ENCODE measurements at places on chromosomes 4 and X.

GRCh38 chr4:56958111-56958517 lies 19.3 kb downstream of the NOA1 start:
- H3K4me1 ChIP-seq = peaks cover 3% of the 10 kb centered on the region
- H3K27ac ChIP-seq = no peak overlapping the region
- no peaks in the 10 kb centered on the region for H3K27me3 ChIP-seq
- DNase-seq = peak; percentile 64
- no peak overlapping the region for H3K4me3 ChIP-seq

- H3K4me1 ChIP-seq = peaks cover 21% of the 10 kb centered on the region
- no peak for DNase-seq
- H3K4me3 ChIP-seq = no peak overlapping the region
- H3K27me3 ChIP-seq = no peaks in the 10 kb centered on the region
- H3K27ac ChIP-seq = no peak overlapping the region
Observed at GRCh38 chrX:95056901-95057300, 1382.9 kb downstream of the FAM133A start.

DNA sequence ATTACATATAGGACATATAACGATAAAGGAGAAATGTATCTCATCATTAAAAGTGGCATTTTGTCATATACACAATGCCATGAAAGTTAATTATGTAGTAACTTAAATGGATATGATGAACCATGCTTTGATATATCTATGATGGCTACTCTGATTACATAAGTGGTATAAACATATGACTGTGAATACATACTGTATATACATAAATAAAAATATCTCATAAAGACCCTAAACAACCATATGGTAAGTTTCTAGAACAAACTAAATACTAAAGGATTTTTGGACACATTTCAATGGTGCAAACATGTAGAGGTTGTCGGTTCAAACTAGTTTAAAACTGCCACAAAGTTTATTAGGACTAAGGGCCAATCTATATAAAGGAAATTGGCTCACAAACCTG lies 849.6 kb upstream of the INTU start:
- H3K4me3 ChIP-seq = no peak overlapping the region
- no peaks in the 10 kb centered on the region for H3K27me3 ChIP-seq
- no peak overlapping the region for H3K27ac ChIP-seq
- H3K4me1 ChIP-seq = peaks cover 5% of the 10 kb centered on the region

DNA sequence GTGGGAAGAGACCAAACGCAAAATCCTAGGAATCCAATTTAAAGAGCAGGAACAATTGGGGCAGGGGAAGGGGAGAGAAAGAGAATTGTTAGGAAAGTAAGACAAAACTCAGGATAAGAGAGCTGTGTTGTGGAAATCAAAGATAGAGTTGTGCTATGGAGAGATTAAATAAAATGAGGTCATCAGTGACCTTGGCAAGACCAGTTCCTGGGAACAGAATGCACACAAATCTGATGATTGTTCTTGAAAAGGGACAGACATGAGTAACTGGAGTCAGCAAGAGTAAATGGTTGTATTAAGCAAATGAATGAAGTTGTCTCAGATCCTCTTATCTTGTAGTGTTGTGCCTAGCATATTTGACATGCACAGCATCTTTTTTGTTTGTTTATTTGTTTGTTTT lies 267.4 kb downstream of the IL1RAPL1 start:
- DNase-seq = no peak
- H3K4me1 ChIP-seq = no peaks in the 10 kb centered on the region
- H3K27me3 ChIP-seq = no peaks in the 10 kb centered on the region
- H3K27ac ChIP-seq = no peak overlapping the region

- H3K27me3 ChIP-seq = peaks cover 6% of the 10 kb centered on the region
- no peak overlapping the region for H3K27ac ChIP-seq
- DNase-seq = no peak
- no peaks in the 10 kb centered on the region for H3K36me3 ChIP-seq
- H3K4me1 ChIP-seq = peaks cover 4% of the 10 kb centered on the region
Observed at GRCh38 chrX:22533898-22534297, 261.2 kb downstream of the CBLL2 start.

GRCh38 chr4:186651624-186652023 lies 72.0 kb downstream of the FAT1 start:
- peak overlapping the region; percentile 13 for H3K27ac ChIP-seq
- DNase-seq = no peak
- H3K4me1 ChIP-seq = peaks cover 45% of the 10 kb centered on the region

- H3K4me1 ChIP-seq = peaks cover 3% of the 10 kb centered on the region
- no peak overlapping the region for H3K4me3 ChIP-seq
- H3K27me3 ChIP-seq = no peaks in the 10 kb centered on the region
- no peak for DNase-seq
Observed at GRCh38 chr4:1933700-1934099, 62.5 kb downstream of the NSD2 start.

GRCh38 chr4:10061650-10062415 lies 40.5 kb upstream of the SLC2A9 start:
- H3K4me3 ChIP-seq = no peak overlapping the region
- peak; percentile 8 for DNase-seq
- H3K36me3 ChIP-seq = peaks cover 18% of the 10 kb centered on the region
- H3K27ac ChIP-seq = no peak overlapping the region

DNA sequence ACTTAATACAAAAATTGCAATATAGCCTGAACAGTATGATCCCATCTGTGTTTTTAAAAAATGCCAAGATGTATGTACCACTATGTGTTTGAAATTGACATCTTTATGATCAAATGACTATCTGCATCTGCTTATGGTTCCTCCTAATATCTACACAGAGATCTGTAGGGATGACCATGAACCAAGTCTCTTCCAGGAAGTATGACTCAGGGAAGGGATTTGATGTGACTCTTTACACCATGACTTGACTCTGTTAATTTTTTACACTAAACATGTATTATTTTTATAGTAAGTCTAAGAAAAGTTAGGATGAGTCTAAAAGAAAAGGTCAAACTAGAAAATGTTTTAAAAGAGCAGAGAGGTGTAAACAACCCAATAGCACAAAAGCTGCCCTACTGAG lies 164.0 kb downstream of the SH3KBP1 start:
- no peaks in the 10 kb centered on the region for H3K27me3 ChIP-seq
- no peak for DNase-seq
- no peak overlapping the region for H3K4me3 ChIP-seq

DNA sequence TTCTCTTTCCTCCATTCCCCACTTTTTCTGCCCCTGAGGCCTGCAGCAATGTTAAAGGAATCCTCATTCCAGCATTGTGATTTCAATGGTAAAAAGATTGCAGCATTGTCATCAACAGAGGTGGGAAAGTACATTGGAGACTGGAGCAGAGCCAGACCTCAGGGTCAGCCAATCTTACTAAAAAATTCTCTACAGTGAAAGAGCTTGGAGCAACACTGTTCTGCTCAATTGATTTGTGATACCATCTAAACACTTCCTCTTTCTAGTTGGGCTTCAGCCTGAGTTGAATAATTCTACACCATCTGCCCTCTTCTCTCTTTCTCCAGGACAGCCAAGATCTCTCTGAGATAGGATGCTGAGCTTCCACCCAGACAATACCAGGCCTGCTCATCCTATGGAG lies 176.5 kb downstream of the AR start:
- no peak overlapping the region for H3K4me3 ChIP-seq
- no peak overlapping the region for H3K27ac ChIP-seq
- peaks cover 19% of the 10 kb centered on the region for H3K36me3 ChIP-seq
- H3K4me1 ChIP-seq = no peaks in the 10 kb centered on the region
- no peak for DNase-seq
- H3K27me3 ChIP-seq = no peaks in the 10 kb centered on the region

GRCh38 chr4:27003642-27004113 lies 143.0 kb downstream of the STIM2 start:
- H3K27me3 ChIP-seq = no peaks in the 10 kb centered on the region
- no peaks in the 10 kb centered on the region for H3K36me3 ChIP-seq
- H3K4me3 ChIP-seq = no peak overlapping the region
- no peak overlapping the region for H3K27ac ChIP-seq
- H3K4me1 ChIP-seq = peaks cover 33% of the 10 kb centered on the region
- no peak for DNase-seq

DNA sequence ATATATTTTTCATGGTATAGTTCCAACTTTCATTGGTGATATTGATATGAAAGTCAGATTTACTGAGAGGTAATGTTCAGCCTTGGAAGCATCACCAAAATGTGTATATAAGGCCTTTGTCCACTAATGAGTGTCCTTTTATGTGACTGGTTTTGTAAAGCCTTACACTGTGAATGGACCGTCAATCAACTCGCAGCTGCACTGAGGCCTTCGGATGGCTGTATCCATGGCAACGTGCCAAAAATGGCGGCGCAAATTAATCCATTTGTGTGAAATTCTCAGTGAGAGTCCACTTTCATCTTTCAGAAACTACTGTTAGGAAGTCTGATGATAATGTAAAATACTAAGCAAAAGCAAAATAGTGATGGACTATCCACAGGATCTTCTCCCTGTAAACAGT lies 131.7 kb downstream of the SPCS3 start:
- no peaks in the 10 kb centered on the region for H3K4me1 ChIP-seq
- H3K36me3 ChIP-seq = no peaks in the 10 kb centered on the region
- H3K27me3 ChIP-seq = peaks cover 10% of the 10 kb centered on the region
- no peak overlapping the region for H3K4me3 ChIP-seq
- no peak for DNase-seq

GRCh38 chrX:147738265-147738664 lies 173.5 kb upstream of the FMR1 start:
- no peak overlapping the region for H3K27ac ChIP-seq
- H3K36me3 ChIP-seq = no peaks in the 10 kb centered on the region
- DNase-seq = no peak
- no peaks in the 10 kb centered on the region for H3K27me3 ChIP-seq

DNA sequence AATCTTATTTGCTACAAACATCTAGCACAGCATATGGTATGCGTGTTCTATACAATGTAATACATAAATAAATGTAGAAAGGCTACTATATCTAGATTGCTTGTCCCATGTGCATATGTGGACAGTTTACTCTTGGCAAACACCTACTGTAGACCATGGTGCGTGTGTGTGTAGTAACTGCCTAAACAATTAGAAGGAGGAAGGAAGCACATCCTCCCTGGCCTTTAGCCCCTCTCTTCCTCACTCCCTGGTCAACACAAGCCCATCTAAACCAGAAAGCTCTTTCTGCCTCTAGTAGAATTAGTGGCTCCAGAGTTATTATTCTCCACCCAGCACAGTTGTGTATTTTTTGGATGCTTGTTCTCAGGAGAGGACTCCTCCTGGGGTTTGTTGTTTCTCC lies 73.9 kb downstream of the KDR start:
- H3K27ac ChIP-seq = no peak overlapping the region
- no peaks in the 10 kb centered on the region for H3K4me1 ChIP-seq
- peaks cover 45% of the 10 kb centered on the region for H3K27me3 ChIP-seq
- H3K4me3 ChIP-seq = no peak overlapping the region

- H3K4me3 ChIP-seq = no peak overlapping the region
- no peaks in the 10 kb centered on the region for H3K36me3 ChIP-seq
- no peak for DNase-seq
- H3K27me3 ChIP-seq = no peaks in the 10 kb centered on the region
- H3K27ac ChIP-seq = no peak overlapping the region
- H3K4me1 ChIP-seq = no peaks in the 10 kb centered on the region
Observed at GRCh38 chrX:79110731-79111130, 33.8 kb upstream of the GPR174 start.

DNA sequence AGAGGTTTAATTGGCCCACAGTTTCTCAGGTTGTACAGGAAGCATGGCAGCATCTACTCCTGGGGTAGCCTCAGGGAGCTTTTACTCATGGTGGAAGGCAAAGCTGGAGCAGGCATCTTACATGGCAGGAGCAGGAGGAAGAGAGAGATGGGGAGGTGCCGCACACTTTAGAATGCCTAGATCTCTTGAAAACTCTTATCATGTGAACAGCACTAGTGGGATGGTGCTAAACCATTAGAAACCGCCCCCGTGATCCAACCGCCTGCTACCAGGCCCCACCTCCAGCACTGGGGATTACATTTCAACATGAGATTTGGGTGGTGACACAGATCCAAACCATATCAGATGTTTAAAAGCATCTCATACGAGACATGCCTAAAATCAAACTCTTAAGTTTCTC lies 41.6 kb upstream of the SCOC start:
- H3K36me3 ChIP-seq = no peaks in the 10 kb centered on the region
- no peak for DNase-seq

DNA sequence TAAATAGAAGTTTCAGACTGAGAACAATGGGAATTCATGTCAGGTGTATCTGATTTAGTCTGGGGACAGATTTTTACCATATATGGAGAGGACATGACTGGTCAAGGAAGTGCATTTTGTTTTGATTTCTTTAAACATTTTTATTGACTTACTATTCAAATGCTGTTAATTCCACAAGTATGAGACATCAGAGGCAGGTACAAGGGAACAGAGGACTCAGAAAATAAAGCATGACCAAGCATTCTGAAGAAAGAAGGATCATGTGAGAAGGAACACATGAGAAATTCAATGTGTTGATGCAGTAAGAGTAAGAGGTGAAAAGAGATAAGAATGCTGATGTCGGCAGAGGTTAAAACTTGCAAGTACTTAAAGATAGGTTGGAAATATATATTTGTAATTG lies 1452.6 kb downstream of the PCDH7 start:
- H3K27ac ChIP-seq = no peak overlapping the region
- DNase-seq = no peak
- no peak overlapping the region for H3K4me3 ChIP-seq
- H3K4me1 ChIP-seq = peaks cover 4% of the 10 kb centered on the region

DNA sequence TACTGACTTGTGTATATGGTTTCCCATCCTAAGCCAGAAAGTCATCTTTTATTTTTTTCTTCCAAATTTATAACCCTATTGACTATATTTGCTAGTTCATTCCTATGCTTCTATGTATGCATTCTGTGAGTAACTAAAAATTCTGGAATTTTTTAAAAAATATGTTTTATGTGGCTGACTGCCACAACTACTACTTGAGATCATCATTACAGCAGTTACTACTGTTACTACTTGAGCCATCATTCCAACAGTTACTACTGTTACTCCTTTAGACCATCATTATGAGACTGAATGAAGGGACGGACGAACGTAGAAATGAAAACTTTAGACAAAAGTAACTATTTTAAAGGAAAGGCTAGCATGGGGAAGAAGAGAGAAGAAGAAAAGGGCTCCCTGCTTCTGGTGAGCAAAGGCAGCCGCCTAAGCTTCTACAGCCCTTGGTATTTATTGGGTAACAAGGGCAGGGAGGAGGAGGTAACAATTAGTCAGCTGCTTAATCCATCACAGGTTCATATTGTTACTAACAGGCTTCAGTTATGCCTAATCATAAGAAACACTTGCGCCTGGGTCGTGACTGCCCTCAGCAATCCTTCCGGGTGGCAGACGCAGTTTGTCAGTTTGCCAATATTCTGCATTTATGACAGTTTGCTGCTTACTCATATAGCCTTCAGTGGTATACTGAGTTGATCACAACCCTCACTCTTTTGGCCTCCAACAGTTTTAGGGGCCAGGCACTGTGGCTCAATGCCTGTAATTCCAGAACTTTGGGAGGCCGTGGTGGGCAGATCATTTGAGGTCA lies 80.4 kb downstream of the PDLIM5 start:
- H3K4me1 ChIP-seq = peaks cover 91% of the 10 kb centered on the region
- peak overlapping the region; percentile 41 for H3K4me3 ChIP-seq
- peaks cover 10% of the 10 kb centered on the region for H3K36me3 ChIP-seq
- DNase-seq = no peak

GRCh38 chrX:19907794-19908193 lies 20.4 kb upstream of the SH3KBP1 start:
- no peaks in the 10 kb centered on the region for H3K27me3 ChIP-seq
- no peaks in the 10 kb centered on the region for H3K4me1 ChIP-seq
- no peaks in the 10 kb centered on the region for H3K36me3 ChIP-seq
- DNase-seq = no peak
- H3K27ac ChIP-seq = no peak overlapping the region
